ENCODE measurements at places on chromosomes 2 and 18.

GRCh38 chr2:229575569-229576315 lies 138.6 kb downstream of the DNER start:
- no peak for DNase-seq

DNA sequence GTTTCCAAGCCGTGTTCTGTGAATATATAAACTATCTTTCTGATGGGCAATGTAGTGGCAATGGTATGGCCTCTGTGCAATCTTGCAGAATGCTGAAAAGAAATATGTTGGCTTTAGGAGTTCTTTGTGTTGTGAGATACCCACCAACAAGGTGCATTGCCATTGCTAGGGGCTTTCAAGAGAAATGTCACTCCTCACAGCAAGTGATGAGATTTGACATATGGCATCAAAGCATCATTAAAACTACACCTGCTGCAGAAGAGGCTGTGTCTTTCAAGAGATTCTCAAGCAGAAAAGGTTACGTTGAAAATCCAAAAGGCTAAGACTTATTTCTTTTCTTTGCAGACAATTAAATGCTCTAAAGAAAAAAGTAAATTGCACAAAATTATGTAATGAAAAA lies 1110.8 kb downstream of the CBLN2 start:
- no peak for DNase-seq

GRCh38 chr2:43161650-43162510 lies 64.5 kb downstream of the ZFP36L2 start:
- no peak for DNase-seq

DNA sequence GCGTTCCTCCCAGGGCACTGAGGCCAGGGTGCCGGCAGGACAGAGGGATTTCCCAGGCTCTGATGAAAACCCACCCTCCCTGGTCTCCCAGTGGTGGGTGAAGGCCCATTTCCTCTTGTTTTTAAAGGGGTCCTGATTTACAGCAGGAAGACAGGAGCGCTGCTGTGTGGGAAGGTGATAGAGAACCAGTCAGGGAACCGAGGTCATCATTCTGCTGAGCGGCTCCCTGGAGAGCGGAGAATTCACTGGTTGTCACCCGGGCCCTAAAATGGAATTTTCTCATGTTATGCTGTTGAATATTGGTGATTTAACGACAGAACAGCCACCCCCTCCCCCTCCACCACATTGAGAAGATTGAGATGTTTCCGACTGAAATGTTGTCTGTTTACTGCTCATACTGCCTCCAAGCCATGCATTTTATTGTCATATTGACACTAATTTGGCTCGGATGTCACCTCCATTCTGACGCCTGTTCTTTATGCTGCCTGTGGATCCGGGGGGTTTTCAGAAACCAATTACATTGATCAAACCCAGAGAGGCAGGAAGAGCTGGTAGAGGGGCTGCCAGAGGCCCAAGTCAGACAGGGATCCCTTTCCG lies 225.2 kb downstream of the GLI2 start:
- no peak for DNase-seq

DNA sequence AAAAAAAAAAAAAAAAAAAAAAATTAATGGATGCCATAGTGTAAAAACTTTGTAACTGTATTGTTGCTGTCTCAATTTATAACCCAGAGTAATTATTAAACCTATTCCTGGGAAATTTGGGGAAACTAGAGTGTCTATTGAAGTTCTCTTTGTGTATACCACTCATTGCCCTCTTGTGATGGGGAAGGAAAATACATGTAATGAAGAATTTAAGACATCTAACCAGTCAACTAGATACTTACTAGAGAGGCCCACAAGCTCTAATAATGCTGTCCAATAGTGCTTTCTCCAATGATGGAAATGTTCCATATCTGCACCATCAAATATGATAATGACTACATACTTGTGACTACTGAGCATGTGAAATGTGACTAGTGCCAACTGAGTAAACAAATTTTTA lies 168.5 kb upstream of the SLC39A10 start:
- DNase-seq, result no peak

GRCh38 chr2:196257086-196257485 lies 85.7 kb upstream of the STK17B start:
- no peak for DNase-seq

DNA sequence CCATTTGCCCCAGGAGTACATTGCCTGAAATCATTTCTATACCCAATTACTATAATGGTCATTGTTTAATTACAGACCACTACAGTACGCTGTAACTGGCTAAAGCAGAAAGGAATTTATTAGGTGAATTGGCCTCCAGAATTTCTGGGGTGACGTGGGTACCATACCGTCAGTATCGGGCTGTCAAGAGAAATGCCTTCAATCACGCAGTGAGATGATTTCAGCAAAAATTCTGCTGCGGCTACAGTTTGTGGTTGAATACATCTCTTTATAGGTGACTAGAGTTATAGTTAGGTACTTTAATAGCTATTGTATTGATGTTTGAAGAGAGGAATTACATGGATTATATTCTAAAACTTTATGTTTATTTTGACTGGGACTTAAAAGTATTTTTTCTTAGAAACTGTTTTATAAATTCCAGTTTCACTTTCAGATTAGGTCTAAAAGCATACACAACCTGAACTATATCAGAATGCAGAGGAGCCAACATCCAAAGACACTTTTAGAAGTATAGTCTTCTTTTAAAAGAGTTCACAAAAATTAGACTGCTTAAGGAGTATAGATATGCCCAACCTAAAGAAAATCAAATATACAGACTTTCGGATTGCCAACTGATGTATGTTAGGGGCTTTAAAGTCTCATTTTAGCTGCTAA lies 128.4 kb downstream of the TTC27 start:
- no peak for DNase-seq

GRCh38 chr2:229051798-229052197 lies 219.3 kb downstream of the PID1 start:
- DNase-seq, result no peak

DNA sequence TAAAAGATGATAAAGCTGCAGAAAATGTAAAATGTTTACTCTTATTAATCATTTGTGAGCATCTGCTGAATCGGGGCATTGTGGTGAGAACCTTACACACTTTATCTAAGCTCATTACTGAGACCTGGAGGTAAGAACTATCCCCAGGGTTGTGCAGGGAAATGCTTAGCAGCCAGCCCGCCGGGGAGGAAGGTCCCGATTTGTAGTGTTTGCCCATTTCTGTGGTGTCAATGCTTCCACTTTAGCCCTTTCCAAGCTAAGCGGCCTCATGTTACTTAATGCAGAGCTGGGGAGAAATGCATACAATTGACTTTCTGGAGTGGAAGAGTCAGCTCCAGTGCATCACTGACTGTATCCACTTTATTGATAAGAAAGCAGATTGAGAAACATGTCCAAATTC lies 20.8 kb upstream of the KCNK3 start:
- no peak for DNase-seq

GRCh38 chr18:35091841-35092240 lies 50.6 kb downstream of the MAPRE2 start:
- no peak for DNase-seq

DNA sequence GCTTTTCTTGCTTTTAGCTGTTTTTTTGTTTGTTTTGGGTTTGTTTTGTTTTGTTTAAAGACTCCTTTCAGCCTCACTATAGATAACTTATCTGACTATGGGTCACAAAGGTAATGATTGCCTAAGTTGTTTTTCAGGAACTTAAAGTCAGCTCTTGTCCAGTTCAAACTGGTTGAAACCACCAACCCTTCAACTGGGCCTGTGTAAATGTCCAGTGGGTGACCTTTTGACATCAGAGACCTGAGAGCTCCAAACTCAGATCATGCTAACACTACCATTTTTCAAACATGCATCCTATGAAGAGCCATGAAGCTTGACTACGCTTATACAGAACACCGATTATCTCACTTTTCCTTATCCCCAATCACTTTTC lies 144.6 kb upstream of the RMP24 start:
- DNase-seq, result no peak

DNA sequence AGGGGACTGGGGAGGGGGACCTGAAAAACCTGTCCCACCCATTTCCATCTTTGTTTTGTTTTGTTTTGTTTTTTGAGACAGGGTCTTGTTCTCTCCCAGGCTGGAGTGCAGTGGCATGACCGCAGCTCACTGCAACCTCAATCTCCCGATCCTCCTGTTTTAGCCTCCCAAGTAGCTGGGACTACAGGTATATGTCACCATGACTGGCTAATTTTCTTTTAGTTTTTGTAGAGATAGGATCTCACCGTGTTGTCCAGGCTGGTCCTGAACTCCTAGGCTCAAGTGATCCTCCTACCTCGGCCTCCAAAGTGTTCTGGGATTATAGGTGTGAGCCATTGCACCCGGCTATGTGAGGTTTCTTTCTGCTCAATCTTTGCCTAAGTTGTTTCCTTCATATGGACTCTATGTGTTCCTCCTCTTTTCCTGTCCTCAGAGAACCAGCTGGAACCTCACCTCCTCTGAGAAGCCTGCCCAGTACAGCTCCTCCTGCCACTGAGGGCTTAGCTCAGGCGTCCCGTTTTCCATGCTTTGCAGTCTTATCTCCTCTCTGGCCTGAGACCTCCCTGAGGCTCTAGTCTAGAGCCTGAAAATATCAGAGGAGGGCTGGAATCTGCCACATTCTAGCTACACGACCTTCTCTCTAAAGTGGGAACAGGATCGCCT lies 74.8 kb downstream of the HS1BP3 start:
- DNase-seq, result no peak

DNA sequence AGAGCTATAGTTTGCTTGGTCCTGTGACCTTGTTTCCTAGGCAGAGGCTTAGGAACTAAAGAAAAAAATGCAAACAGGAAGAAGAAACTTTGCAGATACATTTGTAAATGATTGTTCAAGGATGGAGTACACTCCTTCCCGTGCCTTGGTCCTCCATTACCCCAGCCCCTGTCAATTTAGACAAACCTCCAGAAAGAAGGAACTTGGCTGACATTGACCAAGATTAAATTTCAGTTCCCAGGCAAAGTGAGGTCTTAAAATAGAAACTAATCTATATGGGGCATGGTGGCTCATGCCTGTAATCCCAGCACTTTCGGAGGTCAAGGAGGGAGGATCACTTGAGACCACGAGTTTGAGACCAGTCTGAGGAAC lies 179.9 kb upstream of the FN1 start:
- no peak for DNase-seq

DNA sequence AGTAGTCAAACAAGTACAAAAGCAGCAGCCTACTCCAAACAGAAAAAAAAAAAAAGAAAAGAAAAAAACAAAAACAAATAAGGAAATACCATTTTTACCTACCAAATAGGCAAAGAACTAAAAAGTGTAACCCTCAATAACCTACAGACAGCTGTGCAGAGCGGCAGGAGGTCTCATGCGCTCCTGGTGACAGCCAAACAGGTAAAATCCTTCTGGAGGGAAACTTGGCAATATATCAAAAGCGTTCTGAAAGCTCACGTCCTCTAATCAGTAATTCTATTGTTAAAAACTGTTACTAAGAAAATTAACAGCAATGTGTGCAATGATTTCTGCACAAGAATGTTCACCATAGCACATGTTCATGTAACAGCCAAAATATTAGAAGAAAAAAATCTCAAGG lies 105.6 kb downstream of the AFF3 start:
- DNase-seq, result no peak

GRCh38 chr2:30208453-30208852 lies 22.9 kb upstream of the LBH start:
- DNase-seq, result no peak

DNA sequence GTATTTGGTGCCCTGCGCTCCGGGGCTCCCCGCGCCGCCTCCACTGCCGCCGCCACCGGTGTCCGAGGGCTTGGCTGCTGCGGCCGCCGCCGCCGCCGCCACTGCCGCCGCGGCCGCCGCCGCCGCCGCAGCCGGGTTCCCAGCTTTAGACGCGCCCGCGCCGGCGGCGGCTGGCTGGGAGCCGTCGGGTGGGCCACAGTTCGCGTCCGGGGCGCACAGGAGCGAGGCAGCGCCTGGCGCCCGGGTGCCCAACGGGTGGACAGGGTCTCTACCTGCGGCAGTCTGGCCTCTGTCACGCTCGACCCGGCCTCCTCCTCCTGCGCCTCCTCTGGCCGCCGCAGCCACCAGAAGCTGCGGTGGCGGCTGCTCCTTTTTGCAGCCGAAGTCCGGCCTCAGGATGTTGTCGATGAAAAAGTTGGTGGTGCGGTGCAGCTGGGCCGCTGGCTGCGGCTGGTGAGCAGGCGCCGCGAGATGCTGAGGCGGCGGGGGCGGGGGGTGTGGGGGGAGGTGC lies 951 bp downstream of the EN1 start:
- DNase-seq, result no peak

- DNase-seq, result no peak
Measured at GRCh38 chr2:73844087-73844486, 15.3 kb downstream of the STAMBP start.

DNA sequence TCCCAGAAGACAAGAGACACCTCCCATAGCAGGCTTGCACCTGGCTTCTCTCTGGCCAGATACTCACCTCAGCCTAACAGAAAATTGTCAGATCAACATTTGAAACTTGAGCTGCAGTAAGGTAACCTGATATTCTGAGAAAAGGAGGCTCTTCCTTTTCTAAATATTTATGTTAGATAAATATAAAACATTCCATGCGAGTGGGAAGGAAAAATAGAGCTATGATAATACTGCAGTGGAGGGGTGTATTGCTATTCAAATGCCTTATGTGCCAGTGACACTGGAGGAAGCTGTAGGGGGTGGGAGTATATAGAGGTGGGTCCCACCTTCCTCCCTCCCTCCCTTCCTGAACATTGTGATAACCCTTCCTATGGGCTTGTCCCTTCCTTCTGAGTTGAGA lies 515.5 kb upstream of the CHAC2 start:
- DNase-seq, result no peak

DNA sequence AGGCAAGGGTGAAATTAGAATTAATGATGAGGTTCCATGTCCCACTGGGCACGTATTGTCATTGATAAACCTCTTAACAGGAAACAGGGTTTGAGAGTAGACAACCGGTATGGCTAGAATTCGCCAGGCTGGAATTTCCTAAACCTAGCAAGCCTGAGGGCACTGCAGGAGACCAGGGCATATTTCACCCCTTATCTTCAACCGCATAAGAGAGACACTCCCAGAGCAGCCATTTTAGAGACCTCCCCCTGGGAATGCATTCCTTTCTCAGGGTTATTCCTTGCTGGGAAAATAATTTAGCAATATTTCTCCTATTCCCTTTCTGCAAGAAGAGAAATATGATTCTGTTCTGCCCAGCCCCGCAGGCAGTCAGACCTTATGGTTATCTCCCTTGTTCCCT lies 334.6 kb upstream of the LYPD1 start:
- no peak for DNase-seq

GRCh38 chr2:176125772-176126054 lies 3.2 kb downstream of the HOXD9 start:
- no peak for DNase-seq

DNA sequence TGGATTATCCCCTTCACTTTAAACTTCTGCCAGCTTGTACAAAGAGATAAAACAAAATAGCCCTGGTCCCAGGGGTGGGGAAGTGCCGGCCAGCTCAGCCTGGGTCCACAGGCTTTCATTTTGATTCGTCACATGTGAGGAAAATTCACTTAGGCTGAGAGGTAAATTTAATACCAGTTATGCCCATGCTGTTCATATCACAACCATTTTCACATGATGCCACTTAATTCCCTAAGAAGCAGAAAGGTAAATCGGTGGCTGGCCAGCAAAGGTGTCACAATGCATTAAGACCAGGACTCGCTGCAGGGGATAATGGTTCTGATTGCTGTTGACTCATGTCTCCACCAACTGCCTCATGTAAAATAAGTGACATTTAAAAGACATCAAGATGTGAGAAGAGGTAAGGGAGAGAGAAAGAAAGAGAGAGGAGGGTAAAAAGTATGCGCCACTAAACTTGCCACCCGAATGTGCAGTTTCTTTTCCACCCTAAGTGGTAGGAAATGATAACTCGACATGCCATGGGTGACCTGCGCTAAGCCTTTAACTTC lies 261.0 kb upstream of the SIX3 start:
- DNase-seq, result no peak

All from cortex of kidney (tissue), 1 donor.